ENCODE measurements at places on chromosomes 1 and 21. TPM values are rescaled to one million over a fixed set of nuclear protein-coding genes. Genes with fewer than 3 reads are reported as not detected.

IL12RB2 gene
- 0.48 TPM for polyA plus RNA-seq

IFNLR1 gene
- 1.2 TPM for polyA plus RNA-seq

OR14K1 gene
- not detected for polyA plus RNA-seq

BEST4 gene
- 0.33 TPM for polyA plus RNA-seq

DPT gene
- polyA plus RNA-seq = 3.9 TPM

OR2L3 gene
- not detected for polyA plus RNA-seq

EDN2 gene
- 0.85 TPM for polyA plus RNA-seq

PLA2G2F gene
- polyA plus RNA-seq = not detected

EFNA3 gene
- 1.8 TPM for polyA plus RNA-seq

THEMIS2 gene
- 153 TPM for polyA plus RNA-seq

ZBTB8B gene
- polyA plus RNA-seq = under 0.01 TPM

DCST1 gene
- 0.08 TPM for polyA plus RNA-seq

FYB2 gene
- polyA plus RNA-seq = 8.6 TPM

CDC42BPA gene
- polyA plus RNA-seq = 6.4 TPM

OR6N2 gene
- not detected for polyA plus RNA-seq

PLPPR4 gene
- polyA plus RNA-seq = 0.20 TPM

KCNA3 gene
- polyA plus RNA-seq = 0.75 TPM

LMX1A gene
- polyA plus RNA-seq = 0.03 TPM
